ENCODE measurements at places on chromosomes 3 and 15. TPM values are rescaled to one million over a fixed set of nuclear protein-coding genes. Genes with fewer than 3 reads are reported as not detected.

Gene WDR72
- 0.13 TPM for total RNA-seq

Gene SLC26A6
- 33.8 TPM for total RNA-seq

Gene DUOXA2
- total RNA-seq = not detected

Gene TIPARP
- total RNA-seq = 110 TPM

Gene PLSCR2
- total RNA-seq = not detected

Gene MAP1A
- 0.26 TPM for total RNA-seq

Gene STRIT1
- total RNA-seq = not detected

Gene PLA2G4B
- total RNA-seq = 8.2 TPM

Gene SH3GL3
- 1.1 TPM for total RNA-seq

Gene SLC7A14
- not detected for total RNA-seq

Measured in bronchial epithelial cell (primary cell).